ENCODE measurements at places on chromosomes 7 and 10. TPM values are rescaled to one million over a fixed set of nuclear protein-coding genes. Genes with fewer than 3 reads are reported as not detected.

Gene NUTM2A
- not detected for total RNA-seq

Gene HOXA7
- 0.72 TPM for total RNA-seq

GRCh38 chr10:131747791-131748190, 153.0 kb upstream of the PPP2R2D start:
- DNase-seq = no peak

DNA sequence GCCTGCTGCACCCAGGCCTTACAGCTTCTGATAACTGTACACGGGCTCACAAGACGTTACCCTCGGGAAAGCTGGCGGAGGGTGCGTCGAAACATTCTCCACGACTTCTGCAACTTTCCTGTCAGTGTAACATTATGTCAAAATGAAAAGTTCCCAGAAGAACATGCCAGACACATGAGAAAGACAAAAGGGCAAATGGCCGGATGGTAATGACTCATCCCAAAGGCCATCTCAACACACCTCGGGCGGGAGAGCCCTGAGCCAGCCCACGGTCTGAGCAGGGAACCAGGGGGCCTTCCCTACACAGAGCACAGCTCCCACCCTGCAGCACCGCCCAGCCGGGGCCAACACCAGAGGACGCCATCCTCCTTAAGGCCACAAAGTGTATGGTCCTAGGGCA, 118.7 kb downstream of the MAD1L1 start:
- DNase-seq = no peak

GRCh38 chr7:78232806-78233205, 434.2 kb downstream of the PHTF2 start:
- no peak for DNase-seq
